ENCODE measurements at places on chromosomes 7 and 10.

GRCh38 chr10:72912736-72913135, 19.2 kb downstream of the OIT3 start:
- DNase-seq = no peak

- no peak for DNase-seq
These were observed 94.0 kb downstream of the SLC37A3 start for GRCh38 chr7:140304191-140304799.

DNA sequence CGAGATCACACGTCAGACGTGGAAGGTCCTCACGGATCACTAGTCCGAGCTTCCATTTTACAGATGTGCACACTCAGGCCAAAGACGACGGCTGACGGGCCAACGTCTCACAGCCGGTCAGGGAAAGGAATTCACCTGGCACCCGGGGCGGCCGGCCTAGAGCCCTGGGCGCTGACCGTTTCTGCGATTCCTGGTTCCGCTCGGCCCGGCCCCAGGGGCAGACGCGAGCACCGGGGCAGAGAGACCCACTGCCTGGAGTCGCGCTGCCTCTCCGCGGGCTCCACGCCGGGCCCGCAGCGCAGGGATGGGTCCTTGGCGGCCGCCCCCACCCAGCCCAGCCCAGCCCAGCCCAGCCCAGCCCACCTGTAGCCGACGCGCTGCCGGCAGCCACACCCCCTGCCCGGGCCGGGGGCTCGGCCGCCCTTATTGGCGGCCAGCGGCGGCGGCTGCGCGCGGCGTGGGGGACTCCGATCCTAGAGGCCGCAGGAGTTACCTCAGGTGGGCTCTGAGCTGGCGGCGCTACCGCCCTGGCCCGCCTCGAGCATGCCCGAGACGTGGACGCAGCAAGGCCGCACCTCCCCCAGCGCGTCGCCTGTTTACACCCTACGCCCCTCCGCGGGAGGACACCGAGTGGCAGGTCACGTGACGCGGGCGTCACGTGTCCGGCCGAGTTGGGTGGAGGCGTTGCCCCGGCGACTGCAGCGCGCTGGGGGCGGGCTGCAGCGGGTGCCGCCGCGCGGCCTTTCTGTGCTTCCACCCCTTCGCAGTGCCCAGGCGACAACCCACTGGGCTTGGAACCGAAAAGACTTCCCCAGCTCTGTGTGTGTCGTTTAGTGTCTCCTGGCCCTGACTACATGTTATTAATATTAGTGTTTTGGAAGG, 78.1 kb downstream of the ZFAND4 start:
- peak; percentile 67 for DNase-seq

- DNase-seq = peak; percentile 36
These were observed 110.6 kb upstream of the EFCAB10 start for GRCh38 chr7:105691680-105692564.

DNA sequence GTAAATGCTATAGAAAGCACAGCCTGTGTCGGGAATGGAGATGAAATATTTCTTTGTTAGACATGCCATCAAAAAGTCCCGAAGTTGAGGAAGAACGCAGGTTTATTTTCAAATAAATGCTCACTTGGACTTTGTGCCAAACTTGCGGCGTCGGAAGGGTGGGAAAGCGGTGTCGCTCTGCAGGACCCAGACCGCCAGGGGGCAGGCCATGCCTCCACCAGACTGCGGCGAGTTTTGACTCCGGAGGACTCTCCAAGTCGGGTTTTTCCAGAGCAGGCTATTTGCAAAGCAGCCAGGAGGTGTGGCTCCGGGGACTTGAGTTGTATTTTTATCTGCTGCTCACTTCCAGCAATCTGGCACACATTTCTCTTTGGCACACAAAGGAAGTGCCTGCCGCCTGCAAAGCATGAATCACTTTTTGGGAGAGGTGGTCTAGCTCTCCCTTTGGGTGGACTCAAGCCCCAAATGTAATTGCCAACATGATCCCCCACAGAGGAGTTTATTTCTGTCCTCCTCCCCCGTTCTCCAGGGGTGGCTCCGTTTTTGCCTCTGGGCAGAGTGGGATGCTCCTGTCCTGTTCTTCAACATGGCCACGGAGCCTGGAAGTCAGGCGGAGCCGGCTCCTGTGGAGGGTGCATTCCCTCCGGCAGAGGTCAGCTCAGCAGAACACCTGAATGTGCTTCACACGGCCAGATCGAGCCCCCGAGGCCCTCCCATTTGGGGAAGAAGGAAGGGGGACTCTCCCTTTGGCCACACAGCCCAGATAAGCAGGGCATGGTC, 82.3 kb upstream of the GPR26 start:
- DNase-seq = no peak

DNA sequence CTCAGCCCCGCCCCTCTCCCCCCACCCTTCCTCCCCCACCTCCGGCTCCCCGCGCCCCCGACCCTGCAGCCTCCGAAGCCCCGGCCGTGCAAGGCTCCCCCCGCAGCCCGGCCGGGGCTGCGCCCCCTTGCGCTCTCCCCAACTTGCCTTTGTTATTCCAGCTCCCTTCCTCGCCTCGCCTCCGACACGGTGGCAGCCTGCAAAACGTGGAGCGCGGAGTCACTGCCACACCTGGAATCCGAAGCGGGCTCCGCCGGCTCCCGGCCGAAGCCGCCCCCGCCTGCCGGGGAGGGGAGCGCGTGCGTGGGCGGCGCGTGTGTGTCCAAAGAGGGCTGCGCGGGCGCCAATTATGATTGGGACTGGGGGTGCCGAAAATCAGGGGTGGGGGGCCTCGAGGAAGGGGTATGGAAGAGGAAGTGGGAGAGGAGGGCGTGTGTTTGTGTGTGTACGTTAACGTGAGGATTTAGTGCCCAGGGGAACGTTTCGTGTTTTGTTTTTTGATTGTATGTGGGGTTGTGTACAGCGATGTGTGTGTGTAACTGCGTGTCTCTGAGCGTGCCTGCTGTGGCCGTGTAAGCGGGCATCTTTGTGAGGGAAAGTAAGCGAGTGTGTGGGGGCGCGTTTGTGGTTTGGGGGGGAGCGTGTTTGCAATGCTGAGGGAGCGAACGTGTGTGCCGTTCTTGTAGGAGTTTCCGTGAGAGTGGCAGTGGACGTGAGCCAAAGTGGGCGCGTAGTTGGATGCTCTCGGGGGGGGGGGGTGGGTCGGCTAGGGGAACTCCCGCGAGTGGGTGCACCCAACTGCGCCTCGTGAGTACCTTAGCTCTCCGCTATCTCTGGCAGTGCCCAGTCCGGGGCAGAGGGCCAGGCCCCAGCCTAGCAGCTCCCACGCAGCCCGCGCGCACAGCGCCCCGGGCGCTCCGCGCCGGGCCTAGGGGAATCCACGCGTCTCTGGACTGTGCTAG, 1.2 kb upstream of the ZMIZ1 start:
- peak; percentile 61 for DNase-seq

DNA sequence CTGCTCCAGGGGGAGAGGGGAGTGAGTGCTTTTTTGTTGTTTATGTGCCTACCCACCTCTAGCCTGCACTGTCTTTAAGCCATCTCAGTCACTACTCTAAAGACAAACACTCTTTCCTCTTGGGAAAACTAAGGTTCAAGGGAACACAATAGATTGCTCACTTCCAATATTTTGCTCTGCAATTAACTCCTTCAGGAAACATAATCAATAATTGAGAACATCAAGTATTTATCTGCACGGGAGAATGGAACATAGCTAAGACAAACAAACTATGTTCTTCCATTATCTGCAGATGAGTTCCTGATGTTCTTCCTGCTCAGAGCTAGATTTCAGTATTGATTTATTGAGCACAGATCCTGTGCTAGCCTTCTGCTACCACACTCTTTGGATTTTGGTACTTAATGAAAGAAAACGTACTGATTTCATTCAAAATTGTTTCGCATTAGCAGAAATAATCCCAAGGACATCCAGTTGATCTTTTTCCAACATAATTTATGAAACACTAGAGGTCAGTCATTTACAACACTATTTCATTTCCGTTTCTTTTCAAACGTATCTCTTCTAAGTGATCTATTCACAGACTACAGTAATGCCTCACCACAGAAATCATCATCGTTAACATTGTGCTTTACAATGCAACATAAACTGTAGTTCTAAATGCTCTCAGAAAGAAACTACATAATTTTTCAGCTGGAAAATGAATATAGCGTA, 8.3 kb downstream of the NEBL start:
- no peak for DNase-seq

DNA sequence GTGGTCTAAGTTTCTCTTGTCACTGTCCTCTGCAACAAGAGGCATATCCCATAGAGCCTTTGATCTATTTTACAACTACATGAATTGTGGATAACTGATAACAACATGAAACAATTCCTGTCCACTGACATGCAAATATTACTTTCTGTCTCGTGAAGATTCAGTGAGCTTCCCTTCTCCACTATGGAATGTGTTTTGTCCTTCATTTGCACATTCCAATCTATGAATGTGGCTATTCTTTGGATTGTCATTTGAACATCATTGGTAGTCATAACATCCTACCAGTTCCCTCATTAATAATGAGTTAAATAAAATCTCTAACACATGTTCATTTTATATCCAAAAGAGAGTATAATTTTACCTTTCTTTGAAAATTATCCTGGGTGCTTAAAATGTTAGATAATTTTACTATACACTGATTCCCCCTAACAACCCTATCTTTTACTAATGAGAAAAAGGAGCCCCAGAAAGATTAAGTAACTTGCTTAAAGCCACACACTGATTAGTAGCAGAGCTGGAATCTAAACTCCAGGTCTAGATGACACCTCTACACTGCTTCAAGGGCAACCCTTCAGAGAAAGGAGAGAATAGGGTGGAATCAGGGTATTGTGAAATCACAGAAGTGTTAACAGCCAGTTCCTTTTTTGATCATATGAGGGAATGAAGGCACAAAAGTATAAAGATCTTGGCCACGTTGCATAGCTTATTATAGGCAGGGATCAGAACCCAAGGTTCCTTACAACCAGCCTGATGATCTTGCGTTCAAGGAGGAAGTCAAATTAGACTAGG, 39.1 kb downstream of the PDE1C start:
- DNase-seq = no peak

GRCh38 chr7:20170633-20171032, 46.6 kb downstream of the MACC1 start:
- no peak for DNase-seq

GRCh38 chr7:140333223-140333622, 65.1 kb downstream of the SLC37A3 start:
- no peak for DNase-seq

- DNase-seq = no peak
These were observed 133.8 kb upstream of the KCNMA1 start for GRCh38 chr10:77771450-77771849.

DNA sequence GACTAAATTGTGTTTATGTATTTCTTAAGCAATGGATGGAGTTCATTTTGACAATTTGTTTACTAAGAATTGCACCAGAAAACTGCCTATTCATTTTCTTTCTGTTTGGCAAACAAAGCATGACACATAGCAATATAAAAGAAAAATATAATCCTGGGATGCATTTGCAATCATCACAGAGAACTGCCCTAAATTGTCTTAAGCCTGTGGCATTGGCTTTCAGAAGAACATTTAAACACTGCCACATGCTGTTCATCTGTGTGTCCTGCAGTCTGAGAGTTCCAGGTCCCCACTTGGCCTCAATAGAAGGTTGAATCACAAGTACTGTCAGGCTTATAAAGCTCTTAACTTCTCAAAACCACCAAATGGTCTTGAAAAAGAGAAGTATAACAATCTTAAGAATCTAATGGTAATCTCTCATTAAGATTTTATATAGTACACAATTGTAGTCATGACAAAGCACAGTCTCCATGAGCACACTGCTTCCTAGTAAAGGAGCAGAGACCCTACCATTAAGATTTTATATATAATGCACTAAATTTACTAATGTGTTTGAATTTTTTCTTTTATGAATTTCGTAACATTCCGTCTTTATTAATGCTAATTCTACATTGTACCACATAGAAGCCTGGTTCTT, 29.9 kb downstream of the RNLS start:
- no peak for DNase-seq

GRCh38 chr7:83633516-83633915, 15.4 kb downstream of the SEMA3E start:
- no peak for DNase-seq

GRCh38 chr10:129937351-129937751, 26.7 kb downstream of the EBF3 start:
- DNase-seq = no peak

DNA sequence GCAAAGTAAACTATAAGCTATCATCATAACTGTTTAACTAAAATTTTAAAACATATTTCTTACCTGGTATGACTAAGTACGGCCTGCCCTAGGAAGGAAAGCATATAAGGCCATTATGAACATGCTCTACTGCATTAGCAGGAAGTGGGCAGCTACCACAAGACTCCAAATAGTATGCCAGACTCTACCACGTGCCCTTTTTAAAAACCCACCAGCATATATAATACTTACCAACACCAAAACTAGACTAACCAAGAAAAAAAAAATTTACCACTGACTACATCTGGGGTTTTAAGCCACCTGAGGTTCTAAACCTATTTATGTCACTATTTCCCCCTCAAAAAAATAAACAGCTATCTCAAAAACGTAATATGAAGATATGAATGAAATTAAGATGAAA, 30.1 kb downstream of the NUDCD3 start:
- no peak for DNase-seq

- DNase-seq = no peak
These were observed 255.3 kb downstream of the DNAJB9 start for GRCh38 chr7:108824840-108825580.

GRCh38 chr10:132410779-132411532, 14.0 kb downstream of the PWWP2B start:
- DNase-seq = no peak

All from stimulated activated CD8-positive, alpha-beta memory T cell treated with anti-CD3 and anti-CD28 coated beads, Interleukin-7, amount 100 ng/mL, for 1 hour (primary cell).